ENCODE measurements at places on chromosomes 12 and 14.

DNA sequence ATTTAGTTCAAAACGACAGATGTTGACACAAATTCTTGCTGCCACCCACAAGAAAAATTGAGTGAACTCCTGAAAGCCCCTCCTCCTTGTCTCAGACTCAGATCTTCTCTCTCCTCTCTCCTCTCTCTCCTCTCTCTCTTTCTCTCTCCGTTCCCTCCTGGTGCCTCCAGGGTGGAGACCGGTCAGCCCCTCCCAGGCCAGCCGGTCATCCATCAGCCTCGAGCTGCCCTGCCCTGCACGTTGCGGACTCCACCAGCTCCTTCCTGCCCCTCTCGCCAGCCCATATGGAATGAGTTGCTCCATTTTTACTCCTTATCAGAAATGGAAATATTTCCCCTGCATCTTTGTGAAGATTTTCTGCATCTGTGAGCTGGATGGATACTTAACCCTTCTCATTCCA lies 103.8 kb downstream of the TBX5 start:
- no peak for DNase-seq

- no peak for DNase-seq
Measured at GRCh38 chr12:112413855-112414625, 4.6 kb upstream of the RPL6 start.

GRCh38 chr12:89783359-89784060 lies 74.9 kb upstream of the ATP2B1 start:
- no peak for DNase-seq

DNA sequence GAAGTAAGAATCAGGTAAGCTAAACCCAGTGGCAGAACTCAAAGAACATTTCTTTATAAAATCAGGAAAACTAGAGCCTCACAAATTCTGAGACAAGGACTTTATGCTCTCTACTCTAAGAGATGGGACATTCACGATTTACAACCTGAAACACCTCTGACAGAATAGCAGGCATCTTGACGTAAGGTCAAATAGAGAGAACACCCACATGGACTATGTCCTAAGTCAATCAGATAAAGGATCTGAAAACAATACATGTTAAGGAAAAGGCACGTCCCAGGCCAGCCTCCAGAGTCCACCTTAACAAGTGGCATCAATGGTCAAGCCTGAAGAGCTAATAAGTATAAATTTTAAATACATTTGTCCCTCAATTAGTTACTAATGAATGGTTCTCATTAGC lies 39.9 kb upstream of the SYCP3 start:
- DNase-seq: no peak

DNA sequence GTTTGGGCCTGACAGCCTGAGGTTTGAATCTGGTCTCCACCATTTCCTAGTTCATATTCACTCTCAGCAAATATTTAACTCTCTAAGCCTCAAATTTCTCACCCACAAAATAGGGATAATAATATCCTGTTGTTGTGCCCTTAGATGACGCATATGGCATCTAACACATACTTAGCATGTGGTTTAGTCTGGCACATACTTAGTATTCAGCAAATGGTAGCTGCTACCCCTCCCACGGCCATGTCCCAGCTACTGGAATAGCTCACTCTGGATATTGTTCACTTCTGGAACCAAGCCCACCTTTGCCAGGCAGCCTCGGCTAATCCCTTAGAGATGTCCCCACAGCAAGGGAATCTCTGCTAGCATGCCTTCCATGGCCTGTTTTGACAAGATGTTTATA lies 53.3 kb downstream of the BICD1 start:
- no peak for DNase-seq

DNA sequence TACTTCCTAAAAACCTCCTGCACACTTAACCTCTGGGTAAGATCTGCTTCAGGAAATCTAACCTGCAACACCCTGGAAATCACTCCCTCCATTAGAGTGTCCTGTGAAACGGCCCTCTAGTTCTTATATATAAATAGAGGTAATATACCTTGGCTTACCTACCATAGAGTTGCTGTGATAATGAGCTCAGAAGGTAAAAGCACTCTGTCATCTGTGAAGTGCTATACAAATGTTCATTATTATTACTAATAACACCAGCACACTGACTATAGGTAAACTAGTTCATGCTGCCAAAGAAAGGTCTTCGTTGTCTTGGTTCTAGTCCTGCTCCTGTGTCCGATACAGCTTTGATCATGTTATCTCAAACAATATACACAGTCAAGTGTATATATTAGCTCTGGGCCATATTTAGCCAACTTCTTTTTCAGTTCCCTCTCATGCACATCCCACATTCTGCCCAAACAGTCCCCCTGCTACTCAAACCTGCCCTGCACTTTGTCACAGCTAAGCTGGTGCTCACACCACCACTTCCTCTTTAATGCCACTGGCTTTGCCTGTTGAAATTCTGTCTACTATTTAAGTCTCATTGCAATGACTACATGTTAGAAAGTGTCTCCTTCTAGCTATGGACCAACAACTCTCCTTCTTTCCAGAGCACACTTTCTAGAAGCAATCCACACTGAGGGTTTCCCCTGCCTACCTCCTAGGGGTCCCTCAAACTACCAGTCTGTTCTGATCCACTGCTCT lies 5.1 kb downstream of the E2F7 start:
- no peak for DNase-seq

- DNase-seq: no peak
Measured at GRCh38 chr14:78104655-78105054, 65.5 kb upstream of the NRXN3 start.

GRCh38 chr12:39010406-39010805 lies 105.0 kb upstream of the CPNE8 start:
- DNase-seq: no peak

GRCh38 chr12:130615861-130616345 lies 100.2 kb downstream of the RIMBP2 start:
- DNase-seq: no peak

GRCh38 chr12:19669793-19670192 lies 230.5 kb downstream of the AEBP2 start:
- DNase-seq: no peak

DNA sequence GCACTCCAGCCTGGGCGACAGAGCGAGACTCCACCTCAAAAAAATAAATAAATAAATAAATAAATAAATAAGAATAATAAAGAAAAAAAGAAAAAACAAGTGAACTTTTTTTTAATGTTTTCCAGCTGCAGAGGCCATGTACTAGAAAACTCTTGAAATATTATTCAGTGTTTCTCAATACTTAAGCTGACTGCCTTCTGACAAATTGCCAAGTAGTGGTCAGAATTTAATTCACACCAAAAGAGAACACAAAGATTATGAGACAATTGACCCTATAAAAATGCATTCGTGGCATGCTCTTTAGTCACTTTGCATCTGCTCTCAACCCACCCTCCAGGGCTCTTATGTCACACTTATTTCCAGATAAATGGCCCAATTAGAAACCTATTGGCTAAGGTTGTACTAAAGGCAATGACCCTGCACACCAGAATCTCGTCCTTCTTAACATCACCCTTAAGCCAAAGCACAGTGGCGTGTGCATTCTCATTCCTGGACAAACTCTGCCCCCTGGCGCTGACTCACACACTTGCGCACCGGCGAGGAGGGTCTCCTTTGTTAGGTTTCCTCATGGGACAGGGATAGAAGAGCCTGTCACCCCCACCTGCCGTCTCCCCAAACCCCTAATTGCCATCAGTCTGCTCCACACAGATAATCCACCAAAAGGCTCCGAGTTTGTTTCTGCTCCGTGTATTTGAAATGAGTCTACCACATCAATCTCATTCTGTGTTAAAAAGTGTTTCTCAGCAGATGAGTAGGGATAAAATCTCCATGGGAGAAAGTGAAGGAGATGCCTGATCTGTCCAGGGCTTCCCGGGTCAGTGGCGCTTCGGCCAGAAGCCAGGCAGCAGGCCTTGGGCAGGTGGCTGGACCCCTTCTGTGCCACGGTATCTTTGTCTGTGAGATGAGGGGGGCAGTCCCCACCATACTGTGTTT lies 73.1 kb upstream of the CEP83 start:
- DNase-seq: no peak

DNA sequence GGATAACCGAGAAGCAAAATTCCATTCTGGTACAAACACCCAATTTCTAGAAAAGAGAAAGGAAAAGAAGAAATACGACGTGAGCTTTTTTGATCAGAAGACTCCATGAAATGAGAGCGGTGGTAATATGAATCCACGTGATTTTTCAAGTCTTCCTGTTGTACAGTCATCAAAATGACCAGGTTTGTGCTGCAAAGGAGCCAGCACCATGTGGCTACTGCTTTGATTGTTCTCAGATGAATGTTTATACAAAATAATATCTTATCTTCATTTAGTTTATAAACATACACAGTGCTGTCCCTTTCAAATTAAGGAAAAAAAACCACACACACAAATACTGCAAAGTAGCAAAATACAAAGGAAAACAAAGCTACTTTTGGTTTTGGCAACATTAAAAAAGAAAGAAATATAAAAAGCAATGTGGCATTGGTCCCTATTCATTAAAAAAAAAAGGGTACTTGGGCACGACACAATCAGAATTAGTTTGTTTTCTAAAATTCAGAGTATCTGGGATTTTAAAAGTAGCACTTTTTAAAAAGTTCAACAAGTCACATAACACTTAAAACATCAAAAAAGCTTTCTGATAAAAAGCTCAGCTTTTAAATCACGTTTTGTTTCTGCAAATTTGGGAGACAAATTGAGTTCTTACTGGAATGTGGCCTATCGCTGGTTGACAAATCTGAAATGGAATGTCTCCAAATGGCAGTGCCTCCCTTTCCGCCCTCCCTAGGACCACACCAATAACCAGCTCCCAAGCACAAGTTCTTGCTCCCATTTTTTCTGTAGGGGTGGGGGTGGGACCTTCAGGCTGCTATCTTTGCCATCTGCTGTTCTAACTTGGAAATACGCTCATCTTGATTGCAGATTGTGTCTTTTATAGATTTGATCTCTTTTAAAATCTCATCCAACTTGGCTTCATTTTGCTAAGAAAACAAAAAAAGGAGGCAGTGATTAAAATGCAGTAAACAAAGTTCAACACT lies 13.2 kb upstream of the SELPLG start:
- no peak for DNase-seq

DNA sequence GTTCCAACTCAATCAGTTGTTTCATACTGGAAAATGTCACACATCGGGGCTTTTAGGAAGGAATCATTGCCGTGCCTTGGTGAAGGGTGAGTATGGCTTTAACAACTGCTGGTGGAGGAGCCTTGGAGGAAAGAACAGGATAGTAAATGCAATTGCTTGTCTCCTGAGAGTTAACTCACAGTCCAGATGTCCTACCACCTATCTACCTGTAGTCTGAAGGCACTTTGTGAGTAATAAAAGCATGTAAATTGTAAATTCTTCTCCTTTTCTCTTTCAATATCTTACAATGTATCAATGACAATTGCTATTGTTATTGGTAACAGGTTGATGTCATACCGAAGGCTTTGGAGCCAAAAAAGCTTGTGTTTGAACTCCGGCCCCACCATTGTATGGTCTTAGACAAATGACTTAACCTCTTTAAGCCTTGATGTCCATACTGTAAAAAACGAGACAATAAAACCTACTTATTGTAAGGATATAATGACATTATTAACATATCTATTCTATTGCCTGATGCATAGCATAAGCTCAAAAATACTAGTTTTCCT lies 397.4 kb downstream of the ADAMTS20 start:
- DNase-seq: no peak

- no peak for DNase-seq
Measured at GRCh38 chr12:2686280-2686646, 108.5 kb upstream of the FKBP4 start.

GRCh38 chr14:55401751-55402150 lies 9.9 kb downstream of the ATG14 start:
- DNase-seq: no peak

DNA sequence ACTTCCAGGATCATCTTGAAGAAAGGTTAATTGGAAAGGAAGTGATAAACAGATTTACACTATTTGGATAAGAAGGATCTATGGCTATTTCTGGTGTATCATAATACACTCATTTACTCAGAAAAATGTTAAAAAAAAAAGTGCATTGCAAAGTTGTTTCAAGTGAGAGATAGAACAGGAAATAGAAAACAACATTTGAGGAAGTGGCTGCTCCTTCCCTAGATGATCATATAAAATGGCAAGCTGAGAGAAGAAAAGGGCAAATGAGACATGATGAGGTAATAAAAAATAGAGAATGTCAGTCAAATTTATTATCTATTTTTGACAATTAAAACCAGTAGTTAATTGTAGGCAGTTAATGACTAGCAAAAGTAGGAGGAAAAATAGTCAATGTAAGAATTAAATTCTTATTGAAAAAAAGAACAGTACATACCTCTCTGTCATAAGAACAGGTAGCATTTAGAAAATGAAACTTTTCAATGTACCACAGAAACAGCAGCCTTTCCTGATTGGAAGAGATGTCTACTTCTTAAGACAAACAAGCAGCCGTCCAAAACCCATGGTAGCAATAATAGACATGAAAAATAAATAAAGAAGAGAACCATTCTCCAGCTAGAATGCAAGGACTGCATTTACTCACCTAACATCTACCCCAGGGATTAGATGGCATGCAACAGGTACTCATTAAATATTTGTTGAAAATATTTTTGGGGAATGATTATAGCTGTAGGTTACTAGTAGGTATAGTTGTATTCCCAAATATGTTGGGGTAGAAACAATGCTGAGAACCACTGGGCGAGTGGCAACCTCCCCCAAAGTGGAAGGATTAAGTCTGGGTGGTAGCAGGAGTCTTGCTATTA lies 63.9 kb upstream of the GRIP1 start:
- no peak for DNase-seq

DNA sequence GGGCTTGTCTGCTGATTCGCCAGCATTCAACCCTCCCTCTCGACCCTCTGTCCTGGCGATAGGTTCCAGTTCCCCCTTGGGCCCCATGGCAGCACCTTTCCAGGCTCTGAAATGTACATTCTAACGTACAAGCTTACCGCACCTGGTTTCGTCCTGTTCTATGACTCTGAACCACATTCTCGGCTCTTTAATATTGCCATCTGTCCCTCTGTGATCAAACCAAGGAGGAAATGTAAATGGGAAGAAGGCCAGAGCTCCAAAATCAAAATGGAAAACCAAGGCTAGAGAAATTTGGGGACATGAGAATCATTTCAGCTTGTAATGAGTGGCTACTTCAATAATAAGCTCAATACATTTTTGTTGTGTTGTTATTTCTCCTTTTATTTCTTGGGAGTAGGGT lies 117.2 kb downstream of the TTC7B start:
- peak; percentile 44 for DNase-seq

- DNase-seq: no peak
Measured at GRCh38 chr12:48441069-48441468, 31.3 kb upstream of the ANP32D start.

DNA sequence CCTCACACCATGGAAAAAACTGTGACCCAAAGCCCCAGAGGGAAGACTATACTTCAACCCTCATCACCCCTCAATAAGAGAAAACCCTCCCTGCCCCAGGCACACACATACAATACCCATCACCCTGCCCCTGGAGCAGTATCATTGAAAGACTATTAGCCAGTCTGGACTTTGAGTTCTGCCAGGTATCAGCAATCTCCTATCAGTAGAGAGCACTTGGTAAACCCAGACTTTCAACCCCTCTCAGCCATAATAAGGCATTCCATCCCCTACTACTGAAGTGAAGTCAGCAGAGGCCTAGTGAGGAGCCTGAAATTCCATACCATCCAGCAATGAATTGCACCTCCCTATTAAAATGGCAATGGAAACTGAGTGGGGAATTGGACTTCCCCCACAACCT lies 16.4 kb upstream of the PRKD1 start:
- DNase-seq: no peak
